ENCODE measurements at places on chromosomes 3 and 15.

DNA sequence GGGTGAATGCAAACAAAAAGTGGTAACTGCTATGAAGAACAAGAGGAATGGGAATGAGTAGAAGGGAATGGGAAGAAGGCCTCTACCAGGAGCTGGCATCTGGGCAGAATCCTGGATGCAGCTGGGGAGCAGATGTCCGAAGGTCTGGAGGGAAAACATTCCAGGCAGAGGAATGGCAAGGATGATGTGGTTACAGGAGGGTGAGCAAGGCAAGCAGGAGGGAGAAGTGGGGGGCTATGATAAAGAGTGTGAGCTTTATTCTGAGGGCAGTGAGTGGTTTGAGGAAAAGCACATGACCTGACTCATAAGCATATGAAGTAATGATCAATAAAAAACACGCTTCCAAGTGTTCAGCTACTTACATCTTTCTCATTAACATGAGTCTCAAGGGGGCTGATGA is 17.1 kb downstream of the SKIC8 start:
- no peak for DNase-seq

DNA sequence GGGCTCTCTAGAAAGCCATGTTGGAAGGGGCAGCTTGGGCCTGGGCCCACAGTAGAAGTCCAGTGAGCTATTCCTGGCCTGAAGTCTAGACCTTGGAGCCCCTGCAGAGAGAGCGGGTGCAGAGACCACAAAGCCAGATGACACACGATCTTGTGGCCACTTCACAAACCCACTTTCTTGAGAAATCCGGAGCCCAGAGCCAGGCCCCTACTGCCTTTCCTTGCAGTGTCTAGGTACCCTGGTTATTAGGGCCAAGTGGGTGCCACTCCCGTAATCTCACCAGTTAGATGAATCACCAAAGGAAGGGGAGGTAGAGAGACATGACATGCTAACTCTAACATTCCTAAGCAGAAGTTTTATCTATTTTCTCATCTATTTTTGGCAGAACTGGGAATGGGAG is 72.5 kb upstream of the ADAMTSL3 start:
- no peak for DNase-seq

DNA sequence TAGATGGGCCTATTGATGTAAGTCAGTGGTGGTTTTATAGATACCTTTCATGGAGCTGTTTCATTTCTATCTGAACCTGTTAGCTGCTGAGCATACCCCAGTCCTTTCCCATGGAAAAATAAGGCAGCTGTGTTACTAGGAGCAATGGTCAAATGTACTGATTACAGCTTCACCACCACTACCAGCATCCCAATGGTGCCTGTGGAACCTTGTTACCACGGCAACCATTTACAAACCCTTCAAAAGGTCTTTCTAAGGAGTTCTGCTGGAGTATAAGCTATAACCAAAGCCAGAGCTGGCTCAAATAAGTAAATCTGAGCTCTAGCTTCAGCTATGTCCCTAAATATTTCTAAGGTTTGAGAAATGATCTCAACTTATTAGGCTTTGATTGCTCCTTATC is 133.4 kb upstream of the ACP3 start:
- no peak for DNase-seq

GRCh38 chr15:89088605-89089315 is 504 bp downstream of the ABHD2 start:
- peak; percentile 41 for DNase-seq

GRCh38 chr15:56095406-56095805 is 102.0 kb upstream of the NEDD4 start:
- no peak for DNase-seq

GRCh38 chr3:158470944-158471638 is 99.9 kb upstream of the MLF1 start:
- DNase-seq: peak; percentile 15

Data from lung (tissue), 17 donors.